Tibial nerve (tissue), 4 donors: ENCODE measurements at places on chromosomes 1 and 21.

DNA sequence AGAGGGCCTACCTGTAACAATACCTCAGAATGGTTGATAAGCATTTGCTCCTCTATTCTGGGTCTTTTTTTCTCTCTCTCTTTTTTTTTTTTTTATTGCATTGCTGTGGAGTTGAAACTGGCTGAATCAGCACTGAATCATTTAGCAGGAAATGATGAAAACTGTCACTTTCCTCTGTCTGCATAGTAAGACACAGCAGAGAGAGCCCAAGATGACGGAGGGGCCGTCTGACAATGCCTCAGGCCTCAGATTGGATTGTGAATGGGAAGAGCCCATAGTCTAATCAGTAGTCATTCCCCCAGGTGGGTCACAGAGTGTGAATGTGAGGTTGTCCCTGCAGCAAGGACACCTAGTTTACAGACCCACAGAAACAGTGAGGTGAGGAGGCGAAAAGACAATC is 193.2 kb upstream of the PLXNA2 start:
- no peak for DNase-seq

- no peak for DNase-seq
Measured at GRCh38 chr1:114323959-114324661, 170.4 kb upstream of the SYT6 start.

- DNase-seq = no peak
Measured at GRCh38 chr1:192311281-192311680, 5.5 kb upstream of the RGS21 start.

- DNase-seq = no peak
Measured at GRCh38 chr1:49060766-49061165, 284.1 kb upstream of the BEND5 start.

DNA sequence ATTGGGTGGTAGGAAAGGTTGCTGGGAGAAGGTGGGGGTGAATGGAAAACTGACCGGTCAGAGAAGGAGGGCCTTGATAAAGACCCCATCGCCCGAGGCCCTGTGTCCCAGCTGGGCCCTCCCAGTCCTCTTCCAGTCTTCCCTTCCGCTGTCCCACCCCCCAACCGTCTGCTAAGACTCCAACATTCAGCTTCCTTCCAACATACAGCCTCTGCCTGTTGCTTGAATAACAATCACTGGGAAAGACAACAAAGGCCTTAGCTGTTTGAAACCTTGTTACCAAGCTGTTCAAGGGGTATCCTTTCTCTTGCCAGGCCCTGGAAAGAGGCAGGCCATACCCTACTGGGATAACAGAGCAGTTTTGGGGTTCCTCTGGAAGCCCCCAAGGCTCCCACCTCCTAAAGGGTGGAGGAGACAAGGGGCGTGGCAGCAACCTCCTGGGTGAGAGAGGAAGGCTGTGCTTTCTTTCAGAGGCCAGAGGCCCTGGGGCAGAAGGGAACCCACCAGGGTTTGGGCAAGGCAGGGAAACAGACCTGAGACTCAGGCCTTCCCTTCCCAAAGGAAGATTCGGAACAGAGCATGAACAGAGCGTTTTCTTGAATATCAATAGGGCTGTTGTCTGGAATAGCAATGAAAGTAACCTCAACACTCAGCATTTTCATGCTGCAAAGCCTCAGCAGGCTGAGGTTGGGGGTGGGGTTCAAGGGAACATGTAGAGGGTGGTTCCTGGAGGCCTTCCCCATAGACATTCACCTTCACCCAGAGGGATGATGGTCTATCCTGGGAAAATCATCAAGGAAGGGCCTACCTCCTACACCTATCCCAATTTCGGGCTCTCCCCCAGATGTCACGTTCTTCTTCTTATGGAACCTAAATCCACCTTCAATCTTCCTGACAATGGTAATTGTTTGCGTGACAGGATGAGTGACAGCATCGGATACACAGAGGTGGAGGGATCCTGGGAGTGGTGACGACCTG is 4.1 kb downstream of the ETNK2 start:
- no peak for DNase-seq

DNA sequence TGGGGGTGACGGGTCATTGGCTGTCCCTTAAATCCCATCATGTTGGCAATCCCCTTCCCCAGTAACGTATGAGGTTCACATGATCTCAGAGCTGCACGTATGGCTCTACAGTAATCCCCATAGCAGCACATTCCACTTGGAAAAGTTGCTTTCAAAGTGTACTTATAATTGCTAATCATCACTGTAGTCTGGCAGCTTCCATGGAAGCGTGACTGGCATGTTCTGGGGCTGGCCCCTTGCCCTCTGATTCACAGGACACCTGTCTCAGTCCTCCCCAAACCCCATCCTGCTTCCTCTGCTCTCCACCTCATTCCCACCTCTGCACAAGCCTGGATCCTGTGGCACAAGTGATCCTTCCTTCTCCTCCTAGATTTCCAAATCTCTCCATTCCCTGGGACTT is 102.2 kb downstream of the TSEN15 start:
- no peak for DNase-seq

DNA sequence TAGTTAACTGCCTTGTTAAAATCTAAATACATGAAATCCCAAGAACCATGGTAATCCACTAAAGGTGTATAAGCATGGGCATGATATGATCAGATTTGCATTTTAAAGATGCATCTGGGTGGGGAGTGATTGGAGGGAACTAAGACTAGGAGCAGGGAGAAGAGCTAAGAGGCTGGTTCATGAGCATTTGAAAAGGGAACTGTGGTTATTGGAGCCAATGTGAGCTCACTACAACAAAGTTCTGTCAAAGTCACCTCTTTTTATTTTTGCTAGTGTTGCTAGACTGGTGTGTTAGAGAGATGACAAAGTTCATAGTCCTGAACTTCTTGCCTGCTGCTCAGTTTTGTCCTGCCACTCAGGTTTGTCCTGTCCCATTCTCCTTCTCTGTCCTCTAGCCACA is 67.1 kb upstream of the LRRC8D start:
- no peak for DNase-seq
